ENCODE measurements at places on chromosomes 13 and 19.

GRCh38 chr19:50025794-50026549, at the start of gene ZNF473:
TSS of gene ZNF473 (plus strand) at chr19:50026005. CDS start at chr19:50031083, 5,078 bp downstream.
- peak; percentile 86 for DNase-seq

- peak; percentile 11 for DNase-seq
These were observed 106.2 kb upstream of the LSM14A start for GRCh38 chr19:34066007-34066643.

- no peak for DNase-seq
These were observed at the start of gene SLC6A16 for GRCh38 chr19:49324801-49325576. TSS of gene SLC6A16 (minus strand) at chr19:49325191. CDS start at chr19:49311347, 13,844 bp downstream.

- no peak for DNase-seq
These were observed 3.3 kb upstream of the LRG1 start for GRCh38 chr19:4542896-4543841.

DNA sequence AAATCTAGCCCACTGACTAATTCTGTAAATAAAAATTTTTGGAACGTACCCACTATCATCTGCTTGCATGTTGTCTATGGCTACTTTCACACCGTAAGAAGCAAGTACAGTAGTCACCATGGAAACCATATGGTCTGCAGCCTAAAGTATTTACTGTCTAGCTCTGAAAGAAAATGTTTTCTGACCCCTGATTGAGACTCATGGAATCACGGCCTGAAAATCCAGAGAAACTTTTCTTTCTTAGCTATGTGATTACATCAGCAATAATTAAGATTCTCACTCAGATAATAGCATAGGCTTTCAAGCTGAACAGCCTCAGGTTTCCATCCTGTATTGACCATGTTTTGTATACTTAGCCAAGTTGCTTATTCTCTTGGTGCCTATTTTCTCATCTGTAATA, 264.6 kb downstream of the NHLRC3 start:
- DNase-seq: no peak

DNA sequence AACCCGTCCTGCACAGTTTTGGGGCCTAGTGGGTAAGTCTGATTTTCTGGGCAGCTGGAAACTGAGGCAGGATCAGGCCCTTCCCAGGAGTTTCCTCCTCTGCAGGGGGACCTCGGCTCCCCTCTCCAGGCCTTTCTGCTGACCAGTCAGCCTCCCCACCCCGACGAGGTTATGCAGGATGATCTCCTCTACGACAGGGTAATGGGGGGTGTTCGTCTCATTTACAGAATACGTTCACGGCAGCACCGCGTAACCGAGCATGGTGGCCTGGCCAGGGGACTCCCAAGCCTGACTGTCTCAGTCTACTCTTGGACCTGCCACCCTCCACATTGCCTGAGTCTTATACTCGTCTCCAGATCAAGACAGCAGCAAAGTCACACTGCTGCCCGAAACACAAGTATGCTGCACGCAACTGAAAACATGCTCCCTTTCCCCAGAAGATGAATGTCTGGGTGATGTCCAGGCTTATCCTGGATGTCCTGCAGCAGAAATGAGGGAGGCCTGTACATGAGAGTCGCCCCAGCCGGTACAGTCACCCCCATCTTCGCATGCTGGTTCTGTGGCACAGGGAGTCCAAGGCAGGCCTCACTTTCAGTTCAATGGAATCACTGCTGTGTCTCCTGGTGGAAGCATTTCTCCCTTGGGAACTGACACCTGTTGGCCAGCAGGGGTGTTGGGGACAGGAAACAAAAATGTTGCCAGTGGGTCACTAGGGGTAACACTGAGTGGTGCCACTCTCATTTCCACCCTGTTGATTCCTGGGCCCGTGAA, 120.8 kb downstream of the SOX1 start:
- DNase-seq: no peak

DNA sequence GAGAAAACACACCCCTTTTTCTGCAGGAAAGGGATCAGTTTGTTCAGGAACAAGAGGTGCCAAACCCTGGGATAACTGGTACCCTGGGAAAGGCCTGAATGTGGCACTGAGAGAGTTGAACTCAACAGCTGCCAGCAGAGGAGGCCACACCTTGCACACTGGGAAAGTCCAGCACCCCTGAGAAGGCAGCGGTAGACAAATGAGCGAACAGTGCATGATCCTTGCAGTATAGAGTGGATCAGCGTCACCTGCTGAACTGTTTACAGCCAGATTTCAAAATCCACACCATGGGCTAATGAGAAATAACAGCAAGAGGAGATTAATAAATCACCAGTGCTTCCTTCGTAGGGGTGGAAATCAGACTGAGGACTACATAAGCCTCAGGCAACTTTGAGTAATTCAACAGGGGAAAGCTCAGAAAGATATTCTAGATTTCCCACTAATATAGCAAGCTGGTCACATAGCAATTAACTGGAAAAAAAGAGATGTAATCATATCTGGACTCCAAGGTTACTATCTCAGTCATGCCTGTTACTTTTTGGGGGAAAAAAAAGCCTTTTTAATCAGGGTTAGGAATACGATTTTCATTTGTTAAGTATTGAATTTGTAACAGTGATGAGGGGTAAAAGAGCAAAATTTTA, 52.0 kb downstream of the DCT start:
- no peak for DNase-seq

DNA sequence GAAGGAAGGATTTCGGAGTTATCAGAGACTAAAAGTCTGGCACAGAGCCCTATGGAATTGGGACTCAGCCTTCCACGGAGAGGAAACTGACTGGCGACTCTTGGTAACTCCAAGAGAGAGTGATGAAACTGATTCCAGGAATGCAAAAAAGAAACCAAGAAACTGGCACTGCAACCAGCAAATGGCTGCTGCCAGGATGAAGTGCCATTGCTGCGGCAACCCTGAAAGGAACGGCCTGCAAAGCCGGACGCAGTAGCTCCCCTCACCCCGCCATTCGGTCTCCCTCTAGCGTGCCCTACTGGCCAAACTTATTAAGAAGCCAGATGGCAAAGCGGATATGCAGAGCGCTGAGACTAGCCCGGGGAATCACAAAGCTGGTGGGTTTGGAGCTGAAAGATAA, 236.0 kb downstream of the PCDH9 start:
- DNase-seq: peak; percentile 75

DNA sequence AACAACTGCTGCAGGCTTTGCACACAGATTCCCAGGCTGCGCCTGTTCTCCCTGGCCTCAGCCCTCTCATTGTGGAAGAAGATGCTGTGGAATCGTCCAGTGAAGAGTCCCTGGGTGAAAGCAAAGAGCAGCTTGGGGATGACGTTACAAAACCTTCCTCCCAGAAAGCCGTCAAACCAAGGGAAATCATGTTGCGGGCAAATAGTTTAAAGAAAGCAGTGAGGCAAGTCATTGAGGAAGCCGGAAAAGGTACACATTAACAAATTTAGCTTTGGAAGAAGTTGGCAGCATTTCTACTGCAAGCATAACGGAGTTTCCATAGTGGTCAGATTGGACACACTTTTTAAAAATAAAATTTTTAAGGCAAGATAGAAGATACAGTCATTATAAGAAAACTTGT, 82.9 kb upstream of the AKAP11 start:
- DNase-seq: no peak

GRCh38 chr19:1408300-1409203, 1.2 kb downstream of the DAZAP1 start:
- DNase-seq: peak; percentile 65

DNA sequence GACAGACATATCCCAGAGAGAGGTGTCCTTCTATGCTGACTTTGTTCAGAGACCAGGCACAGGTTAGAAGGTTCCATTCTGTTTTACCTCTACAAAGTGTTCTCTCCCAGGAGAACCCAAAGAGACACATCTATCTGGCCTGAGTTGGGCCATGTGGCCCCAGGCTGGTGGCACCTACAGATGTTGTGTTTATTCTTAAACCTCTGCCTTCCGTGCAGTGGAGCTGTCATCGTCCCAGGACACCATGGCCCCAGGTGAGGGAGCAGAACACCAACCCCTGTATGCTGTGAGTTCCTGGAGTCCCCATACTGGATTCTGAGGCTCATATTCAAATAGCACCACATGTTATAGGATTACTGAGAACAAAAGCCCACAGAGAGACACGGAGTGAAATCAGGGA, 3.9 kb downstream of the KIR3DL3 start:
- DNase-seq: no peak

DNA sequence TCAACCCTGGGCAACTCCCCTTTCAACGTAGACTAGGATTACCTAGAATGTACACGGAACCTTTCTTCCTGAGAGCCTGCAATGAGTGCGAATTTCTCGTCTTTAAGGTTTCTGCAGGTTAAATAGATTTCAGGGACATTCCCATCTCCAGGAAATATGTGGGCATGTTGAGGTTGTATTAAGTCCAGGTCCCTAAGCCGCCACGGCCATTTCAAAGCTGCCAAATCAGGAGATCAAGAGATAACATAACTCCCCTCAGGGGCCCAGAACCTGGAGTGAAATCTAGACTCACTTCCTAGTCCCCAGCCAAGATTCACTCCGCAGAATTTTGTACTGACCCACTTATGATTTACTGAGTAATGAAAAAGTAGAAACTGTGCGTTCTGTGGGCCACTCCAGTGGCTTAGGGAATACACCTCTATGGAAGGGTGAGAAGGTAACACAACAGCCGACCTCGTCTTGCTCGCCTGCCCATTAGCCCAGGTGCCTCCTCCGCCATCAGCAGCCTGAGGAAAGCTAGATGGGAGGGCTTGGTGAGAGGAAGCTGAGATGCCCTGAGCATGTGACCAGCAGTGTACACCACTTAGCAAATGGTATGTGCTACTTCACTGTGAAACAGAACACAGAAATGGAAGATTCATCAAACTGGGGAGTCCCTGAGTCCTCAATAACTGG, 98.5 kb upstream of the SOX1 start:
- no peak for DNase-seq

GRCh38 chr19:48446579-48446978, 796 bp downstream of the GRWD1 start:
- DNase-seq: no peak

DNA sequence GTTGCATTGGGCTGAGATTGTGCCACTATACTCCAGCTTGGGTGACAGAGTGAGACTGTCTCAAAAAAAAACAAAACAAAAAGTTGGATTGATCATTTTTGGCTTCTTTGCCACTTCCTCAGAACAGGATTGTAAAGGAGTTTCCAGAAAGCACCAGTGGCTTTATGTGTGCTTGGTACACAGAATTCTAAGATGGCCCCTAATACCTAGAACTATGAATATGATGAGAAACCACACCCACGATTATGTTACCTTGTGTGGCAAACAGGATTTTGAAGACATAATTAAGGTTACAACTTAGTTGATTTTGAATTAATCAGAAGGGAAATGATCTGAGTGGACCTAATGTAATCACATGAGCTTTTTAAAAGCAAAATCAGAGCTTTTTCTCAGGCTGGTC, 26.5 kb downstream of the CEACAM1 start:
- no peak for DNase-seq

- DNase-seq: no peak
These were observed 40.6 kb upstream of the FAM216B start for GRCh38 chr13:42740753-42741152.

GRCh38 chr19:36916991-36917390, 859 bp downstream of the ZNF568 start:
- no peak for DNase-seq

- no peak for DNase-seq
These were observed 293.8 kb downstream of the FGF9 start for GRCh38 chr13:21964686-21965085.

DNA sequence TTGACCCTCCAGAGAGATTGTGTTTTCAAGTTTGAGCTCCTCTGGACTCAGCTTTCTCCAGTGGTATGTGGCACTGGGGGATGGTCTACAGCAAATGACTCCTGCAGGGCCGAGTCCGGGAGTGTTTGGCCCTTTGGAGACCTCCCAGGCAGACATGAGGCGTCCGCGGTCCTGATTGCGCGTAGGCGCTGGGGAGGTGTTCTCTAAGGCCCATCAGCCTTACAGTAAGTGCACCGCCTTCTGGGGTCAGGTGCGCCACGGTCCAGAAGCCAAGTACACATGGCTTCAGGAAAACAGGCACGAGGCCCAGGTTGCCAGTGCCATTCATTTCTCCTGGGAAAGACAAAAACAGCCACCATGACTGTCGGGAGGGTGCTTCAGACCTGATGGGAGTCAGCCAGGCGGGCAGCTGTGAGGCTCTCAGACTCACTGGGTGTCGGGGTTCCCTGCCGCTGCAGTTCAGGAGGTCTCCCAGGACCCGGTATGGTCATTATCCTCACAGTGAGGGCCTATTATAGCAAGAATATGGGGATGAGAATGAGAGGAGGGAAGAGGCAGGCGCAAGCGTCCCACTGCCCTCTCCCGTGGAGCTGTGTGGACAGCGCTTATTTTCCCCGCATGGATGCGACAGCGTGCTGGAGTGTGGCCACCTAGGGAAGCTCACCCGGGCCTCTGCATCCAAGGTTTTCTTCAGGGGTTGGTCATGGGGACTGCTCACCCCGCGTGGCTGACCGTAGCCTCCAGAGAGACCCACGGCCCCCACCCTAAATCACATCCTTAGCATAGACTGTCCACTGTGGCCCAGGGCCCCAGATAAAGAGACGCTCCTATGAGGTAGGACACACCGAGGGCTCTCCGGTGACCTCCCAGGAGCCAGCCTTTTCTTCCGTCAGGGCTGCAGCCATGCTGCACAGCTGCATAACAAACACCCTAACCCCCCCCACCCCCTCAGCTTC, 21.8 kb downstream of the CCDC8 start:
- no peak for DNase-seq

DNA sequence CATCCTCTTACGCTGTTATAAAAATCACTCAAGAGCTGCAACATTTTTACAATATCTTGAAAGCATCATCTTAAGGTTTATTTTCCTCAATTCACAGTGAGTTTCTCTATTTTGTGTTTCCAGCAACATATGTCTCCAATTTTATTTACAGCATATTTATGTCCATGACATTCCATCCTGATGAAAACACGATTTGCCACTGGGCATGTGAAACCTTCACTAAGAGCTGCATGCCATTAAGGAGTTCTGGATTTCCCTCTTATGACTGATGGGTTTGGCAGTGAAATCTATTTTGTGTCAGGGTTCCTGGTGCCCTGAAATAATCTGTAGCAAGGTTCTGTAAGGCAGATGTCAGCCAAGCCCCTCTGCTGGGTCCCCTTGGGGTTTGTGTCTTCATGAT, 527.6 kb upstream of the KLF12 start:
- DNase-seq: no peak

DNA sequence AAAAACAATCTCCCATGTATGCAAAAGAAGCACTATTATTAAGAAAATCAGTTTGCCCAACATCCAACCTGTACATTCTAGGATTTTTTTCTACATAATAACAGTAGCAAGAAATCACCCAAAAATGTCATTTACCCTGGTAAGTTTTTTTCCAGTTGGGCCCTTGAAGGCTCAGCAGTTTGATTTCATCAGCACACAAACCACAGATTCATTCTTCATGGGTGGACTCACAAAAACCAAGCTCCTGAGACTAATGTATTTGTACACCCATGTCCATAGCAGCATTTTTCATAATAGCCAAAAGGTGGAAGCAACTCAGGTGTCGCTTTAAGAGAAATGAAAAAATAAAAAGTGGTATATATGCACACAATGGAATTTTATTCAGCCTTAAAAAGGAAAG, 210.1 kb downstream of the TBC1D4 start:
- DNase-seq: no peak

GRCh38 chr19:4066682-4067395, at the start of gene ZBTB7A:
TSS of gene ZBTB7A (minus strand) at chr19:4066899. CDS start at chr19:4055232, 11,667 bp downstream.
- peak; percentile 72 for DNase-seq
